ENCODE measurements at places on chromosomes 11 and 22.

- no peak for DNase-seq
Measured at GRCh38 chr11:36356201-36356600, 60.1 kb downstream of the PRR5L start.

DNA sequence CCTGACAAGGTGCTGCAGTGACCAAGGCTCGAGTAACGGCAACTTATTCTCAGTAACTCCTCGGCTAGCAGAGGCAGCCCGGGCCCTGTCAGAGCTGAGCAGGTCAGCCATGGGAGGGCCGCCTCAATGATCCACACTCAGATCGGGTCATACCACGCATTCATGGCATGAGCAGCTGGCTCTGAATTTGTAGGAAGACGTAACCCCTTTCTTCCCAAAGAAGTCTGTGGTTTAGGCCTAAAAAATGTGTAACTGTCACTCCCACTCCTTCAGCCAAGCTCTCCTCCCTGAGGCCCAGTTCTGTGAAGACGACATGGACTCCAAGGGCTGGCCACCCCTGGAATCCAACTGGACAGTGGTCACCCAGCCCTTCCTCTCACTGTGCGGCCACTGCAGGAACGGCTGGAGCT, 30.0 kb downstream of the PPP2R1B start:
- DNase-seq: no peak

- DNase-seq: no peak
Measured at GRCh38 chr11:45641961-45642360, 23.5 kb downstream of the CHST1 start.

DNA sequence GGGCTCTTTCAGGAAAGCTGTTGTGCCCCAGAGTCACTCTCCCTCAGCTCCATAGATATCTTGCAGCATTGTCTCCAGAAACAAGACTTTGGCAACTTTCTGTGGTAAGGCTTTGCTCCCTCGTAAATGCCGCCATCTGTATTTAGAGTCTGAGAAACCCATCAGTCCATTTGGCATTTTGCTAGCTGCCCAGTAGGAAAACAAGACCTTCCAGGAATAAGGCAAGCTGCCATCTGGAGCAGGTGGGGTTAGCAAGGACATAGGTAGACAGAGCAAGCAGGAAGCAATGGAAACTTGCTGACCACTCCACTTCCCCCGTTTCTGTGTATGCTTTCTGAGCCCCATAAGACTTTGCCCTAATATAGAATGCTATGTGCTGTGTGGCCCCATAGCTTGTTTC, 131.9 kb downstream of the SPATA19 start:
- no peak for DNase-seq

DNA sequence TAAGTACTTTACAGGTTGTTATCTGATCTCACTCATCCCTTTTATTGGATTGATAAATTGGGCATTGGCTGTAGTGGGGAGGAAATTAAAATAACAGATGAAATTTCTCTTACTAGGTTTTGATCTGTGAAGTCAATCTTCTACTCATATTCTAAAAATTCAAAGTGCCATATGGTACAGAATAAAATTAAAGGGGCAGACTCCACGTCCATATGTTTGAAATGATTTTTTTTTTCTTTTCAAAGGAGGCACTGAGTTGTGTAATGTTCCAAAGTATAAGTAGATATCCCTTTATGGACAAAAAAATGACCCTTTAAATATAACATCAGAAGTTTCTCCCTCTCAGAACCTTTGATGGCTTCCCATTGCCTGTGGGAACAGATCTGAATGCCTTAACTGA, 207.4 kb downstream of the DBX1 start:
- DNase-seq: no peak

- DNase-seq: no peak
Measured at GRCh38 chr11:17521106-17521900, 22.9 kb downstream of the USH1C start.

- no peak for DNase-seq
Measured at GRCh38 chr11:8365216-8365941, 101.7 kb upstream of the LMO1 start.

DNA sequence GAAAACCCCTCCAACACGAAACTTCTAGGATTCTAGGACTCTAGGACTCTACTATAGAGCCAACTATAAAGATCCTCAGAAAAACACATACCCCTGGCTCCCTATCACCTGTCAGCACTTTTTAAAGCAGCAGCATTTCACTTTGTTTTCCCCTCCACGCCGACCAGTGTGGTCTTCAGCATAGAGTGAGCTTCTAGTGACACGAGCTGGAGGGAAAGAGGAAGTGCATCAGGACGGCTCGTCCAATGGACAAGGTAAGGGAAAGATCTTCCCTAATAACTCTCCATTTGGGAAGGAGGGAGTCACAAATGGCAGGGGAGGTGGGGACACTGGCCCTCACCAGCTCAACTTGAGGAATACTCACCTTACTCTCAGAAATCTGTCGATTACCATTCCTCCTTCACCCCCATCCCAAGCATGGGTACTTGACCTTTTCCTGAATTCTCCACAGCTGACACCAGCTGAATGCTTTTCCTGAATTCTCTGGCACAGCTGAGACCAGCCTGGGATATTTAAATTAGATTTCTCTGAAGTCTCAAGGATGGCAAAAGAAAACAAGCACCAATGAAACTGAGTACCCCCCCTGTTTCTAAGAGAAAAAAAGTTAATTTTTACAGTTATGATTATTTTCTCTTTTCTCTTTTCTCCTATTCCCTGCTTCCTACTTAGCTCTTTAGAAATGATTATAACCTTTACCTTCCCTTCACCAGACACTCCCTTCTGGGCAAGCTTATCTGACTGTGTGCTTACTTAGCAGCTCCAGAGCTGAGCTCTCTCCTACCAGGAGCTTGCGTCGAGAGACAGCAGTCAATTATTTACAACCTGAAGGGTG, 33.3 kb upstream of the NNMT start:
- no peak for DNase-seq

DNA sequence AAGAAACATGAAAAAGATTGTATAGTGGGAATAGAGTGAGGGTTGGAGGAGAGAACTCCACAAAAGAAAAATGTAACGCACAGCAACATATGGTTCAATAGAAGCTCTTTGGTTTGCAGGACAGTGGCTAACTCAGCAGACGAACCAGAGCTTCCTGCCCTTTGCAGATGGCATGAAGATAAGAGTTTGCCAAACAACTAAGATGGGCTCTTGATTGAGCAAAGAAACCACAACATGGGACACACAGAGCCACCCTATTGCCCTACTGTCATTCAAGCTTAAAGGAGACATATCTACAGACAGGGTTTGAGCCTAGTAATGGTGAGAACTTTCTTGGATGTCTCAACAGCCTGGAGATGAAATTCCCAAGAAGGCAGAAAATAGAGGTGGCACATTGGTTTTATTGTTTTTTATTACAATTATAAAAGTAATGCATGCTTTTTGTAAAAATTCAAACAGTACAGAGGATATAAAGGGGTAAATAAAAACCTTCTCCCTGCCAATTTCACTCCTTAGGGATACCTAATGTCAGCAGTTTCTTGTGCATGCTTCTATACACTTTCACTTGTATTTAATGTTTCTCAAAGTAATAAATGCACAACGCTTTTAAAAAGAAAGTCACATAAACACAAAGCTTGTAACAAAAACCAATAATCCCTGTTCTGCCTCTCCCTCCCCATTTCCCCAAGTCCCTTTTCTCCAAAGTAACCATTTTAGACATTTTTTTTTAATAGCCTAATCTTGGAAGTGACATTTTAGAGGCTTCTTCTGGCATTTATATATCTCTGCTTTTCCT, 63.7 kb downstream of the COPB1 start:
- no peak for DNase-seq

DNA sequence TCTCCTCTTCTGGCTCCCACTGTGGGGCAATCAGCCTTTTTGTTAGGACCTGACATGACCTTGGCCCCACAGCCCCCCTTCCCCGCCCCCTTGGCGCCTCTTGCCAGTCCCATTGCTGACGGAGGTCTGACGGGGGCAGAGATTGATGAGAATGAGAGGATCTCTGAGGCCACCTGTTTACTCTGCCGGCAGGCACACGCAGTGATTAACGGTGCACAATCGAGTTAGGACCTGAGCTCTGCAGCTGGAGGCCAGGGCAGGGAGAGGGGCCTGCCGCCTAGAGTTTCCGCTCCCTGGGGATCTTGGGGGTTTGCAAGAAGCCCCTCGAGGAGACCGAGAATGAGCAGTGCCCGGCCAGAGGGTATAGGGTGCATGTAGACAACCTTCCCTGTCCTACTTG, 6.8 kb upstream of the CHRM1 start:
- DNase-seq: no peak

GRCh38 chr11:86091566-86091965, 22.7 kb upstream of the PICALM start:
- DNase-seq: no peak

GRCh38 chr11:132909021-132909606, 623.2 kb downstream of the OPCML start:
- no peak for DNase-seq

GRCh38 chr22:32334660-32335365, 22.9 kb upstream of the RFPL3 start:
- DNase-seq: no peak

GRCh38 chr22:28410050-28410816, 269.4 kb downstream of the TTC28 start:
- no peak for DNase-seq

DNA sequence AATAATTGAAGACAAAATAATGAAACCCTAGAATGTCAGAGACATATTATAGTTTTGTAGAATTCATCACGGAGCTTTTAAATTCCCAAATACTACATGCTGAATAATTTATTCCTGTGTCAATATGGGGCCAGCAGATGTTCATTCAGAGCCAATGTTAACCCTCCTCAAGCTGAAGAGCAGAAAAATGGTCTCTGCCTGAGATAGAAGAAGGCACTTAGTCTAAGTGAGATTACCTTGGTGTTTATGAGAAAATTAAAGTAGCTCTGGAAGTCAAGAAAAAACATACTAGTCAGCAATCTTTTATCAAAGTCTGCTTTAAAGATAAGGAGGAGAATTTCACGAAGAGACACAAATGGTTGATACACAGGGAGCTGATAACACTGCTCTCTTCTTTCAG, 328.2 kb downstream of the TTC28 start:
- no peak for DNase-seq

DNA sequence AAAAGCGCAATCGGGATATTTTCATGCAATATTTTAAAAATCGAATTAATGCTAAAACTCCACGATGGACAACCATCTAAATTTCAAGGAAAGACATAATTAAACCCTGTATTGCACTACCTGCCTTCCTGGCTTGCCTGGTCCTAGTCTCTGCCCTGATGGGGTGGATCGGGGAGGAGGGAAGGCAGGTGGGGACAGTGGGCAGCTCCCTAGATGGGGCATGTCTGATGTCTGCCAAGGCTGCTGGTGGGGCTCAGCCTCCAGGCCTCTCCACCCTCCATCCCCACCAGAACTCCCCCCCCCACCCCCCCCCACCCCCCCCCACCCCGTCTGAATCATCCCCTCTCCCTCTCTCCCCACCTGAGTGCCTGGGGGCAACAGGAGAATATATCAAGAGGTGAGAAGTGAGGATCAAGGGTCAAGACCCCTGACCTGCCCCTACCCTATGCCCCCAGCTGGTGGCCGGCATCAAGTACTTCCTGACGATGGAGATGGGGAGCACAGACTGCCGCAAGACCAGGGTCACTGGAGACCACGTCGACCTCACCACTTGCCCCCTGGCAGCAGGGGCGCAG, 650 bp downstream of the CST6 start:
- no peak for DNase-seq

GRCh38 chr22:44396021-44396726, 83.4 kb upstream of the SHISAL1 start:
- no peak for DNase-seq

DNA sequence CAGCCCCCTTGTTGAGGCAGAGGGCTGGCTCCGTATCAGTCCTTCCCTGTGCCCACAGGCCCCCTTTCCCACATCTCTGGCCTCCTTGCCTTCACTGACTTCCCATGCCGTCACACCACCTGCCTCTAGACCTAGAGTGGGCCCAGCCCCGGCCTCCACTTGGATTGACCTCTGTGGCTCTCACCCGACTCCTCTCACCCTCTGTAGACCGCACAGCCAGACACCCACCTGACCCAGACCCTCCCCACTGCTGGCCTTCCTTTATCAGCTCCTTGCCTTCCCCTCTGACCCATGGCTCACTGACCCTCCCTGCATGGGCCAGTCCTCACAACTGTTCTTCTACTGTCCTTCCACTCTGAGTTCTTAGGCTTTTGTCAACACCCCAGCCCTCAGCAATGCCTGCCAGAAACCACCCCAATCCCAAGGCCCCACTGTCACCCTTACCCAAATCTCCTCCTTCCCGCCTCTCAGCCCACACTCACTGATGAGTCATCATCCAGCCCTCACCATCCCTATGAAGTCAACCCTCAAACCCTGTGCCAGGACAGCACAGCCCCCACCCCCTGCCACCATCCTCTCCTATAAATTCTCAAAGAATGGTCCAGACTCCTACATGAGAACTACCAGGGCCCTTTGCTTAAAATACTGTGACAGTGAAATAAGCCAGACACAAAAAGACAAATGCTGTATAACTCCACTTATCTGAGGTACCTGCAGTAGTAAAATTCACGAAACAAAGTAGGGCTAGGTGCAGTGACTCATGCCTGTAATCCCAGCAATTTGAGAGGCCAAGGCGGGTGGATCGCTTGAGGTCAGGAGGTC, 53.4 kb downstream of the SCGB1A1 start:
- DNase-seq: no peak

- no peak for DNase-seq
Measured at GRCh38 chr11:71066311-71066710, 186.1 kb downstream of the SHANK2 start.

DNA sequence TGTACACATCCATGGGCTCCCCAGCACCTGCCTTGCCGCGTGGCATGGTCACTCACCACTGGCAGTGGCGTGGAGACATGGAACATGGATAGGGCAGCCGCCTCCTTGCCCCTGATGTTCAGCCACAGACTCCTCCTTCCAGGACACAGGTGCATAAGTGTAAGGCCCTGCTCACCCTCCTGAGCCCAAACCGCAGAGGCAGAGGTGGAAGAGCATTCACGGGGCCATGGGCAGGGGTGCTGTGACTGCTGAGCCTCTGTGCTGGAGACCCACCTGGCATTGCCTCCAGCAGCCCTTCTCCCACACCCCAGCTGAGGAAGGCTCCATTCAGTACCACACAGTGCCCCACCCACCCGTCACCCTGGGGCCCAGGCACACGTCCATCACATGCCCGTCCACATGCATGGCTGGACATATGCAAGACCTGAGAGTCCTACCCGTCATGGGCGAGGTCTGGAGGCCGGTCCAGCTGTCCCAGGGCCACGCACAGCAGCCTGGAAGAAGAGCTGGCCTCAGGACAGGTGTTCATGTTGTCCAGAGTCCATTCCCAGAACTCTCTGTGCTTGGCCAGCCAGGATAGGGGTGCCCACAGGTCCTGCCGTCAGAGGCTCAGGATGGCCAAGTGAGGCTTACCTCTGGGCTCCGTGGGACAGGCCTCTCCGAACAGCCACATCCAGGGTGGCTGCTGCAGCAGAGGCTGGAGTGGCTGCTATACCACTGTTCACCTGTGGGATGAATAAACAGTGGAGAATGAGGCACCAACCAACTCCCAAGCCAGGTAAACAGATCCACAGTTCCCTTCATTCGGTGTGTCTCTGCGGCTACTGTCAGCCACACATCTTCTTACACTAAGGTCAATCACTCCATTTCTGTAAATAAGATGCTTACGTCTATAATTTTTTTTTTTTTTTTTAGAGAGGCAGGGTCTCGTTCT, 1.7 kb upstream of the TUBGCP6 start:
- DNase-seq: no peak
